ENCODE measurements at places on chromosomes 13 and 19.

GRCh38 chr13:24842549-24843274 is 78.7 kb downstream of the RNF17 start:
- peak; percentile 48 for DNase-seq

DNA sequence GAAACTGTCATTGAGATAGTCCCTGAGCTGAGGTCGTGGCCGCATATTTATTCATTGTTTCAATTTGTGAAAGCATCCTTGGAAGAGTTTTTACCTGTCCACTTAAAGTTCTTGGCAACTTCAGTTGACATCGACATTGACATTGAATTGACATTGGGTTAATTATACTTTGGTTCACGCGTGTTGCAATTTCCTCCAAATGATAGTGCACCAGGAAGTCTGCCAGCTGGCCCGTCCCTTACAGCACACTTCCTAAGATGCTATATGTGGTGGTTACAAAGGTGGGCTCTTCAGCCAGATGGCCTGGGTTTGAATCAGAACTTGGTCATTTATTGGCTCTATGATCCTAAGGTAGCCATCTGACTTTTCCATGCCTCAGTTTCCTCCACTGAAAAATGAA is 176.0 kb downstream of the FGF14 start:
- DNase-seq = no peak

- DNase-seq = peak; percentile 48
These were observed 20.7 kb downstream of the NDFIP2 start for GRCh38 chr13:79501538-79502232.

GRCh38 chr19:35044317-35045117 is 3.0 kb downstream of the HPN start:
- DNase-seq = peak; percentile 33

DNA sequence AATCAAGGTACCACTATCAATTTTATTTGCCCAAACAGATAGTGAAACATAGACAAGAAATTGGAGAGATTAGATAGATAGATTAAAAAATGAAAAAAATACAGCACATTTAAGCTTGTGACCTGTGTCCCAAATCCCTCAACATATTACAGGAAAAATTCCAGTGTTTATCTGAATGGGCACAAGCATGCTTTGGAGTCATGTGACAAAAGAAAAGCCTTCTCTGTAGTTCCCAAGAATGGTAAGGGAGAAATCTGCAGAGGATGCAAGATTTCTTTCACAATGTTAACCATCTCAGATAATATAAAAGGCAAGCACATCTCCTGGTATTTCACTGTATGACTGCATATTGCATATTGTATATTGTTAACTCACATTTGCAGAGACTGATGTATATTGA is 168.0 kb downstream of the PCDH9 start:
- peak; percentile 26 for DNase-seq

GRCh38 chr13:113788413-113789135 is 29.5 kb downstream of the TMEM255B start:
- DNase-seq = no peak

DNA sequence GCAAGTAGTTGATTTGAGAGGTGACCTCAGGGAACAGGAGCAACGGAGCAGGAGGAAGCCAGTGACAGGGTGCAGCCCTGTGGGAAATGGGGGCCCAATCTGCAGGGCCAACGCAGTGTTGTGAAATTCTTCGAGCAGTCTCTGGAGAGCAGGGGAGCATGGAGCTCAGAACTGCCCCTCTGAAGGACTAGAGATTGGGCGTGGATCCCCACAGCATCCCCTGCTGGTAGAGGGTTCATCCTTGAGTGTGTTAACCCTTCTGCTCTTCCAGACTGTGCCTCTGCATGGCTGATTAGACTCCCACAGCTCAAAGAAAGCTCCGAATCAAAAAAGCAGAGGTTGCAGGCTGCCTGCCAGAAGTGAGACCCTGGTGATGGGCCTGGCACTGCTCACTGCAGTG is 77.9 kb upstream of the UQCRFS1 start:
- no peak for DNase-seq

GRCh38 chr13:27810461-27810860 is 18.2 kb downstream of the GSX1 start:
- no peak for DNase-seq

- peak; percentile 41 for DNase-seq
These were observed 342.7 kb downstream of the ENOX1 start for GRCh38 chr13:43444081-43444480.

DNA sequence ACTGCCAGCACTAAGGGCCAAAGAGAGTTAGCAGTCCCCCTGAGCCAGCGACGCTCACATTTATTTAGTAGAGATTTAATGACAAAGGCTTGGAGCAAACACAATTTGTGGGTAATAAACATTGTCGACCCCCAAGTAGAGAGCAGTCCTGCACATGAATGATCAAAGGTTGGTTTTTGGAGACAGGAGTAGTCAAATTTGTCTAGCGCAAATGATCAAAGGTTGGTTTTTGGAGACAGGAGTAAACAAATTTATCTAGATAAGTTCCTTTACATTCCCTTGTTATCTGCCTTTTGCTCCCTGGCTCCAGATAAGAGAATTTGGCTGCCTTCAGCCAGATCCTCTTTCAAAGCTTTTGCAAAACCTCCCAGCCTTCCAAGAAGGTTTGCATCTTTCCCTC is 26.9 kb downstream of the METTL21C start:
- DNase-seq = no peak

DNA sequence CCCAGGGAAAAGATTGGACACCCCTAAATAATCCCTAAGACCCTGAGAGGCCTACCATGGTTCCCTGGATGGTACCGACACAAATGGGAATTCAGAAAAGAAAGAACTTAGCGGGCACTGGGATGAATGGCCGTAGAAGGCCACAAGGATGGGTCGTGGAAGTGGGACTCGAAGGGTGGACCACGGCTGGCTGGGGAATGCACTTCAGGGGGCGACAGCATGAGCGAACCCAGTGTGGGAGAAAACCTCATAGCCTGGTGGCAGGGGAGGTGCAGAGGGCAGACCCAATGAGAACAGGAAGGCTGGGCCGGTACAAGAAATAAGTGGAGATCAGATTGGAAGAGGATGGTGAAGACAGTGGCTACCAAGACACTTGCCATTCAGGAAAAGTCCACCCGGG is 28.7 kb downstream of the LATS2 start:
- DNase-seq = no peak

- peak; percentile 91 for DNase-seq
These were observed 37.6 kb upstream of the C1QTNF9 start for GRCh38 chr13:24271601-24272451.

DNA sequence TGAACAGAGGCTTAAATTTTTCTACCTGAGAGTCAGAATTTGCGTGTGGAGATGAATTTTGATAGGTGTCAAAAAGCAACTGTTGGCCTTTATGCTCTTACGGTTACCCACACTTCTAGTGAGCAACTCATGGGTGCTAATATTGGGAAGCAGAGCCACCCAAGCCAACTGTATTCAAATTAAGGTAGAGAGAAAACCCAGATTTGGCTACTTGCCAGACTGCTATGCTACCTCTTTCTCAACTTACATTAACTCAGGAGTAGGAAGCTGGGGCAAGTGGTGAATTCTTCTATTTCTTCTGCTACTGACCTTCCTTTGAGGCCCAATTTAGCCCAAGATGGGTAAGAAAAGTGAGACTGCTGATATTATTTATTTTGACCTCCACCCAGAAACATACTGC is 83.9 kb downstream of the OLFM4 start:
- DNase-seq = no peak

GRCh38 chr13:49424011-49424560 is 19.8 kb downstream of the CAB39L start:
- DNase-seq = no peak

DNA sequence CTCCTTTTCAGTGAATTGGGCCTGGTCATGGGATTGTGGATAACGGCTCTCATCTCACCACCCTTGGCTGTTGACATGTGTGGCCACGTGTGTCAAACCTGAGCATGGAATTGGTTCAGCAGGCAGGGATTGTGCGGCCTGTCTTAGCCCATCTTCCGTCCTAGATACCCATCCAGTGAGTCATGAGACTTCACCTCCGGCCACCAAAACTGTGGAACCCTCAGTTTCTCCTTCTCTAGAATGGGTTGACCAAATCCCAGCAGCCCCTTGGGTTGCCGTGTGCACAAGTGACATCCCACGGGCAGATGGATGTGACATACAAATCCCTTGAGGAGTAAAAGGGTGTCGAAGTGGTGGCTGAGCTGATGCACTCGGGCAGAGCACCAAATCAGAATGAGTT is 6.7 kb downstream of the GGN start:
- DNase-seq = no peak

DNA sequence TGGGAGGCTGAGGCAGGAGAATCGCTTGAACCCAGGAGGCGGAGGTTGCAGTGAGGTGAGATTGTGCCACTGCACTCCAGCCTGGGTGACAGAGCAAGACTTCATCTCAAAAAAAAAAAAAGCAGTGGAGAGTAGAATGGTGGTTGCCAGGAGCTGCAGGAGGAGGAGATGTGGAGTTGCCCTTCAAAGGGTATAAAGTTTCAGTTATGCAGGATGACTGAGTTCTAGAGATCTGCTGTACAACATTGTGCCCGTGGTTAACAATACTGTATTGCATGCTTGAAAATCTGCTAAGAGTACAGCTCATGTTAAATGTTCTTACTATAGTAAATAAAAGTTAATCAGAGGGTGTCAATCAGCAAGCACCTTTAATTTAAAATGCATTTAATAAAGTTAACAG is 28.4 kb upstream of the LATS2 start:
- DNase-seq = no peak

- peak; percentile 75 for DNase-seq
These were observed 10.6 kb downstream of the NANOS3 start for GRCh38 chr19:13887517-13887916.

GRCh38 chr19:19900139-19900728 is 512 bp upstream of the ZNF93 start:
- peak; percentile 68 for DNase-seq

GRCh38 chr19:913080-913748 is at the start of gene R3HDM4:
R3HDM4 (minus strand) TSS chr19:913219; CDS start chr19:913157, 62 bp downstream.
- peak; percentile 38 for DNase-seq

DNA sequence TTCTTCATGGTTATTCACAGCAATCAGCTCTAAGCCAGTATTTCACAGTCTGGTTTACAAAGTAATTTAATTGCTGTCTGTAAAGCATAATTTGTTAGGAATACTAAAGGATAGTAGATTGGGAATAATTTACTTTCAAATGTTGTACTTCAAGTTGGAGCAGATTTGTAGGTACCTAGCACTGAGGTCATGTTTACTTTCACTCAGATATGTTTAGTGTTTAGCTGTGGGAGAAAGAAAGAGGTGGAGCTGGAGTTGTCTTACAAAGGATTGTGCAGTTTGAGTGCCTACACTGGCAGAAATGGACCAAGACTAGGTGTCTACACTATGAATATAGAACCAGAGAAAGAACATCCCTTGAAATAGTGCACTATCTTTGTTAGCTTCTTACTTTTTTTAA is 464.6 kb downstream of the PCDH9 start:
- peak; percentile 2 for DNase-seq

DNA sequence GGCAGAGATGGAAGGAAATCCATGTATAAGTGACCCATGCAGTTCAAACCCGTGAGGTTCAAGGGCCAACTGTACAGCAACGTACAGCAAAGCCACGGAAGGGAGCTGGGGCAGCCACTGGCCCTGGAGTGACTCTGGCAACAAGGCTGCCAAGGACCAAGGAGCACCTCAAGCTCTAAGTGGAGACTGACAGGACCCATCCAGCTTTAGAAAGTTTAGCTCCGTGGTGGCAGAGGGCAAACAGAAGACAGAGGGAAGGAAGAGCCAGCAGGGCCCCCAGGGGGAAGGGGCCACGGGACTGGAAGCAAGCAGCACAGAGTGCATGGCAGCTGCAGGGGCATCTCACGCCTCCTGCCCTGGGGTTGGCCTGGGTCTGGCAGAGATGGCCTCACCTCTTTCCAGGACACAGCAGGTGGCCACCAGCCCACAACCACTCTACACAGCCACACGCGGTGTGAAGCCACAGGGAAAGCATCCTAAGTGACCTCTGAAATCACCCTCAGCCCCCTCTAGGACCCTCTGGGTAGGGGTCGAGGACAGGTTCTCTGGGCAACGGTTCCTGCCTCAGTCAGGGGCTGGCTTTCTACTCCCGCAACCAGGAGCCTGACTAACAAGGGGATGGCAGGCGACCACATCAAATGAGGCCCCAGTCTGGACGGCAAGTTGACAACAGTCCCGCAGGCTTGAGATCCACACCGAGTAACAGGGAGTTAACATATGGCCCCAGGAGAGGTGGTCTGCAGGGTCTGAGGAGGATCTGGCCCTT is 3.8 kb downstream of the MIER2 start:
- DNase-seq = no peak

GRCh38 chr13:112331675-112332074 is 44.5 kb upstream of the SPACA7 start:
- no peak for DNase-seq

DNA sequence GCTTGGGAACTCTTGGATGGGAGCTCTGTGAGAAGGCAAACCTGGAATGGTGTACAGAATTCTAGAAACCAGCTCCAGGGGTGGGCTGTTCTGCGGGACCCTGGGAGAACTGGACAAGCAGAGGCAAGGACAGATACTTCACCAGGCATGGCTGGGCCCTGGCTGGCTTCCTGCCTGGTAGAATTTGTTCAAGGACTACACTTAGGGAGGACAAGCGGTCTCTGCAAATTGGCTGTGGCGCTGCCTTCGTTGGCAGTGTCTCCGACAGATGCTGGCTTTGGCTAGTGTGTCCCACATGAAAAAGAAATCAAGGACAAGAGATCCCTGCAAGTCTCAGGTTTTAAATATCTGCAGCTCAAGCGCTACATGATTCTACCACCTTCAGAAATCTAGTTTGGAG is 12.4 kb downstream of the CEBPG start:
- no peak for DNase-seq

GRCh38 chr13:110057052-110057451 is 249.9 kb downstream of the COL4A1 start:
- DNase-seq = no peak

DNA sequence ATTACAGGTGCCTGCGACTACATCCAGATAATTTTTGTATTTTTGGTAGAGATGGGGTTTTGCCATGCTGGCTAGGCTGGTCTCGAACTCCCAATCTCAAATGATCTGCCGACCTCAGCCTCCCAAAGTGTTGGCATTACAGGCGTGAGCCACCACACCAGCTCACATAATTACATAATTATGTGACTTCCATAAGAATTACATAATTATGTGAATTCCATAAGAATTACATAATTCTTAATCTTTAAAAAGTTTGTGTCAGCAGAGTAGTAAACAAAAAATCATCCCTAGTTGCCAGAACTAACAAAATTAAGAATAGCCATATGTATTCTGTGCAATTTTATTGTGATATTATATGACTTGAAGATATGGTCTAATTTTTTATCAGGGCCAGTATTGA is 25.6 kb downstream of the IFT88 start:
- DNase-seq = no peak
